Renal cortex interstitium (tissue), 15 donors: ENCODE measurements at places on chromosomes 3 and 15. TPM values are rescaled to one million over a fixed set of nuclear protein-coding genes. Genes with fewer than 3 reads are reported as not detected.

DNA sequence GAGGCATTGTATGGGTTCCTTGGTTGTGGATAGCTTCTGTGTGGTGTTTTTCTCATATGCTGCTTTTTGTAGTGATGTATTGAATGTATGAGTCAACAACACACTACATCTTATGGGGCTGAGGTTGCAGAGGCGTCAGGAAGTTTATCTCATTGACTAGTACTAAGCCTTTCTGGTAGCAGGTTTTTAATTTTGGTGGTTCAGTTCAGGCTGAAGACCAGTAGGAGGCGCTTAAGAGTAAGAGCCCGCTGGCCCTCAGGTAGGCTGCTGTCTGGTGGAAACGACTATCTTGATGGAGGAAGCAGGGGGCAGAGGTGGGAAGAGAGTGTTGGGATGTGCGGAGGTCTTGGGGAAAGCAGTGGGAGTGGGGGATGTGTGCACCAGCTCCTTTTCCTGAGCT is 62.4 kb downstream of the RTP4 start:
- DNase-seq = no peak

- DNase-seq = no peak
These were observed 461.3 kb downstream of the MCTP2 start for GRCh38 chr15:94692710-94693109.

- DNase-seq = no peak
These were observed 786.7 kb upstream of the CFAP20DC start for GRCh38 chr3:59836531-59836930.

DNA sequence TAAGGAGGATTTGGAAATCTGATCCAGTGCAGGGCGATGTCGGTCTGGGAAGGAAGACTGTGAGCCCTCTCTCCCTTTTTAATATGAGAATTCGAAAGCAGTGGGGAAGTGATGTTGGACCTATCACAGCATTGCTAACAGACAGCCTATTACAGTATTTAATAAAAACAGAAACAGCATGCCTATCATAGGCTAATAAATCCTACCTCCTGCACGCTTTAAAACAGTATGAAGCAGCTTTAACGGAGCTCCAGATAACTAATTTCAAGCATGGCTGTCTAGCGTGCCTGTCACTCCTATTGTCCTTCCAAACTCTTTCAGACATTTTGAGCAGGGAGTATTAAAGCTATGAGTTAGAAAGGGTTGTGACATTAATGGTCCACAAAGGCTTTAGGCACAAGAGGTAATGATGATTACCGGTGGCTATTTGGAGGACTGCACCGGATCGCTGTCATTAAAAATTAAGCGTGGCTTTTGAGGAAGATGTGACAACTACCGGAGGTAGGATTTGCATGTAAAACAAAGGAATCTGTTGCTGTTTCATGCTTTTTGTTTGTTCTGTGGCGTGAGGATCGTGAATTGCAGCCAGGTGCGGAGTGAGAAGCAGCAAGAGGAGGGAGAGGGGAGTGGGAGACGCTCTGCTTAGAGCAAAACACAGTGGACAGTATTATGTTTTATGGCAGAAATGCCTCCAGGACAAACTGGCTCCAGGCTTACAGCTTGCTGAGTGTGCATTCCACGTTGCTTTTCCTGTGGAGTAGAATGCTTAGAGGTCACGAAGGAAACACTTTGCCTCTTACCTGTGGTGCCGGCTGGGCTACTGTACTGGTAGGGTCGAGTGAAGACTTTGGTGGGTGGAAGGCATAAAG is at the start of gene KCNMB2:
TSS of gene KCNMB2 (plus strand) at position 226 of the 869 bp plus-strand sequence.
- DNase-seq = peak; percentile 44

- no peak for DNase-seq
These were observed 47.0 kb upstream of the SELENOK start for GRCh38 chr3:53938645-53939044.

DNA sequence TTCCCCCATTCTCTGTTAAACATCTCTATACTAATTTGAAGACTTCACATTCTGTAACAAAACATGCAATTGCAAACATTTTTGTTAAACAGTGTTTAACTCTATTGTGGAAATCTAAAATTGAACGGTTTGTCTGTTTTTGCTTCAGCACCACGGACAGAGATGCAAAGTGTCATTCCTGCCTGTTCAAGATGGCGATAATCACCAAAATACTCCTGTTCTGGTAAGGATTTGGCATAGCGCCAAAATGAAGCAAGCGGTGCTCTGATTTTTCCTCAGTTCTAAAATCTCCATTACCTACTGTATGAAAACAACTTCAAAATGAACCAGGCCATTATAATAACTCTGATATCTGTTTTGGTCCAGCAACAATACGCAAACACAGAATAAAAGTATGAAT is 129.7 kb upstream of the TUSC7 start:
- DNase-seq = peak; percentile 29

DNA sequence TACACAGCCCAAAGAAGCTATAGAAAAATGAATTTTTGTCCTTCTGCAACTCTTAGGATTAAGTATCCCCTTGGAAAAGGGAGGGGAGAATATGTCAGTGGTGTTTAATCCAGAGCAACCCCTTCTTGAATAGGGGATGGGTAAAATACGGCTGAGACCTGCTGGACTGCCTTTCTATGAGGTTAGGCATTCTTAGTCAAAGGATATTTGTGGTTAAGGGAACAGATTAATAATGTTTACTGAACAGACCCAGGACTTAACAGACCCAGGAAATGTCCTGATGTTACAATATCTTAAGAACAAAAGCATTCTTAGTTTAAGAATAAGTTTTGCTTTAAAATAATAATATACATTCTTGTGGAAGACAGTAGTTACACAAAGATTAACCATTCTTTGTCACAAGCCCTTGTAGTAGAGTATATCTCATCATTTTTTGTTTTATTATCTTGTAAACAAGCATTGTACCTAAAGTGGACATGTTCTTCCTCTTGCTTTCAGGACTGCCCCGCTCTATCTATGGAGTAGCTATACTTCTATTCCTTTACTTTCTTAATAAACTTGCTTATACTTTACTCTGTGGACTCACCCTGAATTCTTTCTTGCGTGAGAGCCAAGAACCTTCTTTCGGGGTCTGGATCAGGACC is 43.8 kb upstream of the B3GALNT1 start:
- DNase-seq = no peak

- DNase-seq = no peak
These were observed 16.6 kb downstream of the ZIC4 start for GRCh38 chr3:147389717-147390116.

DNA sequence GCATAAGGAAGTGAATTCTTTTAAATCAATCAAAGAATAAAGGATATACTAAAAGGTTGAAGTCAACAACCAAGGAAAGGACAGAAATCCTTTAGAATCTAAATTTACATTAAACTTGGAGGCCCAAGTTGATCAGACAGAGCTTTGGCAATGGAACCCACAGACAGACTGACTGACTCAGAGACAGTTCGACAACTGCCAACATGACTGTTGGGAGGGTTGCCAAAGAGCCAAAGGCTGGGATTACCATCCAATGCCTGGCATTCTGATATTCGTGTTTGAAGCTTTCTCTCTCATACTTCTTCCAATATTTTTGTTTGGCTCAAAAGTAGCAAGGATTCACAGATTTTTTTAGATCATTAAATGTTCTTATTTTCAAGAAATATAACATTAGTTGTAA is 406.1 kb downstream of the PLCL2 start:
- no peak for DNase-seq

- DNase-seq = peak; percentile 58
These were observed 19.5 kb downstream of the MESD start for GRCh38 chr15:80970018-80970657.

GRCh38 chr3:52350981-52351761 is 35.1 kb downstream of the DNAH1 start:
- DNase-seq = no peak

DNA sequence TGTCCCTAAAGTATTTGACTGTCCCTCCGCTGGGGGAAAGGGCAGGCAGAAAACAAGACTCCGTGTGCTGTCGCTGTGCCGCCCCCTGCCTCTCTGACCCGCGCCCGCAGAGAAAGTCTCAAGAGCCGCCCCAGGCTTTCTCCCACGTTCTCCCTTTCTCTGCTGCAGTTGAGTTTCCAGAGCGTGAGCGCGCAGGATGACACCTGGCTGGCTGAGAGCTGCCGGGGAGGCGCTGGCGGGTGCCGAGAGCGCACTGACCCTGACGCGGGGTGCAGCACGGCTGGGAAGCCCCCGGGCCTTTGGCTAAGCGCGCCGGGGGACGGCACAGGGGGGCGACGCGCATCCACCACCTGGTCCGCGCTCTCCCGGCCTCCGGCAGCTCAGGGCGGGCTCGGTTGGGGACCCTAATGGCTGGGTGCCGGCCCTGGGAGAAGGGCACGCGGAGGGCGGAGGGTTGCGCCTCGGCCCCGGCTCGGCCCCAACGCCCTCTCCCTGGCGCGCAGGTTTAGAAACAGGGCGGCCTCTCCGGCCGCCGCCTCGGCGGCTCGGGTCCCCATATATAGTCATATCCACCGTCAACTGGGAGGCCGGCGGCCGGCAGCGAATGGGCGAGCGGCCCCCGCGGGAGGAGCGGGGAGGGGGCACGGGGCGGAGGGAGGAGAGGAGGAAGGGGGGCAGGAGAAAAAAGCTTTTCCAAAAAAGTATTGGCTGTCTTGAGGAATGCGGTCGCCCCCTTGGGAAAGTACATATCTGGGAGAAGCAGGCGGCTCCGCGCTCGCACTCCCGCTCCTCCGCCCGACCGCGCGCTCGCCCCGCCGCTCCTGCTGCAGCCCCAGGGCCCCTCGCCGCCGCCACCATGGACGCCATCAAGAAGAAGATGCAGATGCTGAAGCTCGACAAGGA is at the start of gene TPM1:
TSS of gene TPM1 (plus strand) at position 774 of the 903 bp plus-strand sequence. CDS start at position 857, 83 bp downstream.
- peak; percentile 86 for DNase-seq

- peak; percentile 74 for DNase-seq
These were observed at the start of gene GRM2 for GRCh38 chr3:51706788-51707731. GRM2 (plus strand) TSS chr3:51707068; CDS start chr3:51708984, 1,916 bp downstream.

DNA sequence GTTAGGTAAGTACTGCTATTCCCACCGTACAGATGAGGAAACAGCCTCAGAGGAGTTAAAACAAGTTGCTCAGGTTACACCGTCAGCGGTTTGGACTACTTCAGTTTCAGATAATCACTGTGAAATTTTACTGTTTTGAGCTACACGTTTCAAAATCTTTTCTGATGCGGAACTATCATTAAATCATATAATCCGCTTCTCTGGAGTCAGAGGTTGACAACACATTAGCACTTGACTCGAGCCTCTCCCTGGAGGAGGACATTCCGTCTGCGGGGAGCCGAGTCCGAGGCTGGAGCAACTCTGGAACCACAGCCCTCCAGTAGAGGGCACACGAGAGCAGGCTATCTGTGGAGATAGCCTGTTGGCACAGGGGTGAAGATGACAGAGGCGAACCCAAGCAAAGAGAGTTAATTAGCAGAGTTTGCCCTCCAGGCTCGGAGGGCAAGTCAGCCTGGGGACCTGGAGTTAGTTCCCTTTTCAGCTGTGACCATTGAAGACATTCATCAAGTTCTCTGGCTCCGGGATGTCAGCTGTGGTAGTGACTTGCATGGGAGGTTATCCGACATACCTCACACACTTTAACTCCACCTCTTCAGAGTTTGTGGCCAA is 131.2 kb downstream of the IGF1R start:
- DNase-seq = peak; percentile 79

- no peak for DNase-seq
These were observed 63.4 kb upstream of the GATA2 start for GRCh38 chr3:128556384-128556783.

DNA sequence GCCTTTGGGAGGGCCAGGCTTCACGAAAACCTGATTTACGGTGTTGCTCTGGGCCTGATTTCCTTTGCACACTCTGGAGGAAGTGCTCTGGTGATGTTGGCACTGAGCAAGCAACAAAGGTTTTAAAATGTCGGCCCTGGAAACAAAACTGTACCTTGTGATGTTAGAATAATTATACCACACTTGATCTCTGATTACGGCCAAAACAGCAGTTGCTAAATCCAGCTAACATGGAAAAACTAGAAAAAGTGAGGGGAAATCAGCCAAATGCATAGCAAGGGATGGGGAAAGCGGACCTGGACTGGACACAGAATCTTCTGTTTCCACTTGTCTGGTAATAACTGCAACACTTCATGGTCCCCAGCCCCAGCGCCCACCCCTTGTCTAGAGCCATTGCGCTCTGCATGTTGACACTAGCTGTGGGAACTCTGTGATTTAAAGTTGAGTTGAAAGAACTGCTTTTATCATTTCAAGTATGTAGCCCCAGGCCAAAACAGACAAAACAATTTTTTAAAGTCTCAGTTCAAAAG is 120.1 kb downstream of the VGLL4 start:
- no peak for DNase-seq

DNA sequence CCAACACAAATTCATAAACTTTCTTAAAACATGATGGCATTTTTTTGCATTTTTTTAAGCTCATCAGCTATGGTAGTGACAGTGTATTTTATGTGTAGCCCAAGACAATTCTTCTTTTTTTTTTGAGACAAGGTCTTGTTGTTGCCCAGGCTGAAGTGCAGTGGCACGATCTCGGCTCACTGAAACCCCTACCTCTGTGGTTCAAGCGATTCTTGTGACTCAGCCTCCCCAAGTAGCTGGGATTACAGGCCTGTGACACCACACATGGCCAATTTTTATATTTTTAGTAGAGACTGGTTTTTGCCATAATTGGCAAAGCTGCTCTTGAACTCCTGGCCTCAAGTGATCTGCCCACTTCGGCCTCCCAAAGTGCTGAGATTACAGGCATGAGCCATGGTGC is 17.3 kb upstream of the USP50 start:
- DNase-seq = no peak

DNA sequence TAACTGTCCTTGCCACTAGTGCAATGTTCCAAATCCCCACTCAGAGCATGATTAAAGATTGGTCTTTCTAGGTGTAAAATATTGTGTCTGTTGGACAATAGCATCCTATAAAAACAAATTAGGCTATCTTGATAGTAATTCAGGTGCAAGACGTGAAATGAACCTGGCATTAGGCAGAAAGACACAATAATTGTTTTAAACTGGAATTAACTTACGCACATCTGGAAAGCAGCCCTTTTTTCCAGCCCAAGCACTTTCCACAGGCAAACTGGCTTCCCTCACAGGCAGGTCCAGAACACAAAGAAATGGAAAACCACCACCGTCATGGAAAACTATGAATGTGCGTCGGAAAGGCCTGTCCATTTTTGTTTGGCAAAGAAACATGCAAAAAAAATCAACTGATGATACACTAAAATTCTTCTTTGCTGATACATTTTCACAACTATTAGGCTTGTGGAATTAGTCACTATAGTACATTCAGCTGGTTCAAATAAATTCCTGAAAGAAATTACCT is 474.7 kb upstream of the IL12A start:
- no peak for DNase-seq

DNA sequence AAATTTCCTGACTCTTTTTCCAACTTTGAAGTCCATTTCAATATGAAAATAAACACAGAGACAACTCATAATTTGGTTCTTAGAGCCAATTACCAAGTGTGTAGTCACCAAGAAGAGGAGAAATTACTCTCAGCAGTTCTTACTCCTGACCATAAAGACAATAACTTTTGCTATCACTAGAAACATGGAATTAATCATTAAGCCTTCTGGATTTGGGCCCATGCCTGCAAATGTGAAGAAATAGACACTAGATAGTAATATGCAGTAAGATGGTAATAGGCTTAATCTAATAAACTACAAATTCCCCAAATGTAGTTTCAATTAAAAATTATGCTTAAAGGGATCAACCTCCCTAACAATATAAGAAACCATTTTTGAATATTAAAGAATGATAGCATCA is 185.1 kb upstream of the AGTR1 start:
- no peak for DNase-seq

- no peak for DNase-seq
These were observed 19.5 kb downstream of the SLC4A7 start for GRCh38 chr3:27464646-27465045.

MRAS gene
- polyA plus RNA-seq = 30.7 TPM

SAMD7 gene
- not detected for polyA plus RNA-seq

CCDC39 gene
- 10.9 TPM for polyA plus RNA-seq

DPPA4 gene
- 3.9 TPM for polyA plus RNA-seq

CNTN3 gene
- polyA plus RNA-seq = 6.6 TPM
